Suppressor macrophage (primary cell): ENCODE measurements at places on chromosomes 1 and 21.

- no peak for DNase-seq
Measured at GRCh38 chr21:40615505-40616376, 231.2 kb downstream of the DSCAM start.

GRCh38 chr1:1165485-1165884 is 8.2 kb upstream of the TTLL10 start:
- DNase-seq, result no peak

- no peak for DNase-seq
Measured at GRCh38 chr1:30856260-30856790, 52.2 kb downstream of the SDC3 start.

GRCh38 chr1:12179111-12179519 is 12.3 kb downstream of the TNFRSF1B start:
- peak; percentile 92 for DNase-seq

DNA sequence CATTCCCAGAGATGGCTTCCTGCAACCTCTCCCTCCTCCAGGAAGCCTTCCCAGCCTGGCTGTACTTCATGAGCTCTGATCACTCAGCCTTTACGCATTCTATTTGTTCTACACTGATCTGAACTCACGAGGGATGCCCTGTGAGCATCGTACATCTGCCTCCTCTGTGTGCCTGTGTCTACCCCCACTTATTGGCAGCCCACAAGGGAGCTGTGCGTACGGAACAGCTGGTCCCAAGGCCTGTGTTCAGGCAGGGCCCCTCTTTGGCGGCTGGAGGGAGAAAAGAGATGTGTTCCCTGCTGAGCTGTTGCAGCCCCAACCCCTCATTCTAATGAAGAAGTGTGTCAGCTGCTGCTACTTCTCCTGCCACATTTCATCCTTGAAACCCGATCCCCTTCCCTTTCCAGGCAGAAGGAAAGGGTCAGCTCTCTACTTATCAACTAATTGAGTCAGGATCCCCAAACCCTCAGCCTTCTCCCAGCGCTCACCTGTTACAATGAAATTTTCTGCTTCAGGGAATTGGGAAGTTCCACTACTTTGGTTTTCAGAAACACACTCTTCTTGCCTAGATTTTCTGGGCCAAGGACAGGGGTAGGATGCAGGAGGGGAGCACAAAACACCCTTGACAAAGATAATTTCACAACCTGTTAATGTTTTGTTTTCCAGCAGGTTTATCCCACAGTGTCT is 3.2 kb downstream of the INKA2 start:
- no peak for DNase-seq

DNA sequence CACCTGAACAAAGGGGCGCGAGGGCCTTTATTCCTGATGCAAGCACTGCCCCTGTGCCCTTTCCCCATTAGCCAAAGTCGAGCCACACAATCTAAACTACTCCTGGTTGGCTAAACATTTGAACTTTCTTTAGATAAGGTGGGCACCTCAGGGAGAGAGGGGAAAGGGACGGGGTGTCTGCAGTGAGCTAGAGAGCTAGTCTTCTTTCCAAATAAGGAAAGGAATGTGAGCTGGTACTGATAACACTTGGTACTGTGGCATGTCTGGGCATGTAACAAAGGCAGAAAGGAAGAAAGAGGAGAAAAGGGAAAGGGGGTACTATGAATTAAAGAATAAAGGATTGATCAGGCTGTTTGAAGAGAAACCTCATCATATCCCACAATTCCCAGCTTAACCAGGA is 62.8 kb downstream of the OVGP1 start:
- DNase-seq, result no peak

DNA sequence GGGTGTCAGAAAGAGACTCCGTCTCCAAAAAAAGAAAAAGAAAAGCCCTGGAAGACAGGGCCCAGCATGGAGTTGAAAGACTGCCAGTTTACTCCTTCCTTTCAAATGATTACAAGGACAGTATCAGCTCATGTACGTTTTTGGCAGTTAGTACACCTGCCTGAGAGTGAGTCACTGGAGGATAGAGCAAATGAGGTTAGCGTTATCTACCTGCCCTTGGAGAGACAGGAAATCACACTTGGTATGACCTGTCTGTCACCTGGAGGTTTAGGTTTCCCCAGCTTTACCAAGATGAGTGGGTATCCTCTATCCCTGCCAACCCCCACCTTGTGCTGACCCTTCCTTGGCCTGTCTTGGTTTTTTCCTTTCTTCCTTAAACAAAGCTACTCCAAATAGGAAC is 96.8 kb upstream of the BMP8A start:
- DNase-seq, result no peak
